Skin of body (tissue), 3 donors: ENCODE measurements at places on chromosomes 16 and 17. TPM values are rescaled to one million over a fixed set of nuclear protein-coding genes. Genes with fewer than 3 reads are reported as not detected.

DNA sequence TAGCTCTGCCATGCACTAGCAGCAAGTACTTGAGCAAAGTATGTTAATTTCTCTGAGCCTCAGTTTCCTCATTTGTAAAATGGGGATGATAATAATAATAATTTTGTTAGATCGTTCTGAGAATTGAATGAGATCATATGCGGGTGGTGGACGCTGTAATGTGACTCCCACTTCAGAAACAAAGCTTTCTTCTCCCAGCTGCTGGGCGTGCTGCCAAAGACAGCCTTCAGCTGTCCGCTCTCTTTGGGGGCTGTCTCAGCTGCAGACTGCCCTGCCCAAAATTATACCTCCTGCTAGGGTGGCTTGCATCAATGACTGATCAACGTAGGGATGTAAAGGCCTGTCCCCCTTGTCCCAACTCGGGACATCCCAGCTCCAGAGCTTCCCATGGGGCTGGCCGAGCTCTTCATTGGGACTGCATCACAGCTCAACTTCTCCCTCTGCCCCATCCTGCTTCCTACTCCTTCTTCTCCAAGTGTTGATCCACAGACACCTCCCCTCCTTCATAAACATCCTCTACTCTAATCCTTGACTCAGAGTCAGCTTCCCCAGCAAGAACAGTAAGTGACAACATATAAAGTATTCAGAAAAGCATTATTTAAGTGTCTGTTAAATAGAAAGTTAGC lies 30.7 kb upstream of the CDH5 start:
- DNase-seq = peak; percentile 15

Gene NOG
- total RNA-seq = 3.6 TPM

Gene RGS11
- total RNA-seq = 2.4 TPM

Gene MEIOB
- 0.39 TPM for total RNA-seq

Gene HAS3
- 9.9 TPM for total RNA-seq

Gene GP1BA
- 0.10 TPM for total RNA-seq

- no peak for DNase-seq
Measured at GRCh38 chr16:27242868-27243590, 25.5 kb downstream of the NSMCE1 start.

GRCh38 chr16:65763640-65764305 lies 602.7 kb upstream of the CDH5 start:
- no peak for DNase-seq

DNA sequence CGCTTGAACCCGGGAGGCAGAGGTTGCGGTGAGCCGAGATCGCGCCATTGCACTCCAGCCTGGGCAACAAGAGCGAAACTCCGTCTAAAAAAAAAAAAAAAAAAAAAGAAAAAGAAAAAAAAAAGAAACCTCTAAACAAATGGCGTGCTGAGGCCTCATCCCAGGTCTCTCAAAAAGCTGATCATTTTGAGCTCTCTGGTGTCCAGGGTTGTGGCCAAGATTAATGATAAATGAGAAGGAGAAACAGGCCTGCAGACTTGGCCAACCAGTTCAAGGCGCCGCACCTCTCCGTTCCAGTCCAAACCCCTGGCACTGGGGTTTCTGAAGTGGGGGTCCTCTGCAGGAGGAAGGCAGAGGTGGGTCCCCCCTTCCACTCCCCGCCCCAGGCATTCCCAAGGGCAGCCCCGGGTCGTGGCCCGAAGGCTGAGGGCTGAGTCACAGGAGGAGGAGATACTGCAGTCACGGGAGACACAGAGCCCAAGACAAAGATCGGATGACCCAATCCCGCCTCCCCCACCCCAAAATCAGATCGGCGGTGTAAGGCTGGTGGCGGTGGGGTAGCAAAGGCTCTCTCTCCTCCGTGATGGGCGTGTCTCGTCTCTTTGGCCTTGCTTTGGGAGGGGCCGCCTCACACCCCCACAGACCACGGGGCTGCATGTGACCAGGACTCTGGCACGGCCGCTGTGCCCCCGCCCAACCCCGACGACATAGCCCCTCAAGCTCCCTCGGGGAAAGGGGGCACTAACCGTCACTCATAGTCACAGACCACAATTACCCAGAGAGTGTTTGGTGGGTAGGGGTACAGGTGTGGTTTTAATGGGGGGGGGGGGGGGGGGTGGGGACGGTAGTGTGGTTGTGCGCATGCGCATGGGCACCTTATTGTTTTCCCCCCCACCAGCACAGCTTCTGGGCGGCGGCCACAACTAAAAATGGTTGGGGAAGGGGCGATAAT lies 1.1 kb downstream of the VAT1 start:
- no peak for DNase-seq

DNA sequence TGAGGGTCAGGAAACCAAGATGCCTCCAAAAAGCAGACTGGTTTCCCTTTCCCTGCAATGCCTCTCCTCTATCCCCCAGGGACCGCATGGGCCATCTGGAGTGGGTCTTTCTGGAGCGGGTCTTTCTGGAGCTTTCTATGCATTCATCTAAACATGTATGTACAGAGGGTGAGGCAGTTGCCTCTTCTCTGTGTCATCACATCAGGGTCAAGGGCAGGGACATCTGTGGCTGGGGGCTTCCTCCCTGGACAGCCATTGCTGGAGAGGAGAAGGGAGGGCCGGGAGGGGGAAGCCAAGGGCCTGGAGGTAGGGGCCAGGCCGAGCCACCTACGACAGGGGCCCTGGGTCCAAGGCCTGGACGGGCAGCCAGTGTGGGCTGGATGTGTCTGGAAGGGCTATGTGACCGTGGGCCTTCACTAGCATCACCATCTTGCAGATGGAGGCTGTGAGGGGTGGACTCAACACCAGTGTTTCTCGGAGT lies 840 bp downstream of the ADCY7 start:
- no peak for DNase-seq

Gene PLA2G15
- 15.4 TPM for total RNA-seq
